ENCODE measurements at places on chromosomes 11 and 22.

DNA sequence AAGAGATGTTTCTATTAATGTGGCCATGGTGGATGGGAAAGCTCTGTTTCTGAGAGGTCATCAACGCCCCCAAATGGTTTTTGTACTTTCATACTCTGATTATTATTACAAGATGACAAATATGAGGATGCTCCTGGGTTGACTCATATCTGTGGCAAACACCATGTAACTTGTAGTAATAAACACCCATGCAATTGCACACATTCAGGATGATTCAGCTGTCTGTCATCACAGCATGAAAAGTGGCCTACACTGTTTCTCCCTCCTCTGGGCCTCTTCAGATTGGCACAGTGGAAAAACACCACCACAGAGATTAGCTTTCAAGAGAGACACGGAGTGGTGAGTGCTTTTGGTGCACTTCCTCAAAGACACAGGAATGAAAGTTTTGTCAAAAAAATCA is 85.4 kb downstream of the MTNR1B start:
- peak; percentile 70 for DNase-seq

GRCh38 chr11:102046841-102047240 is 396 bp upstream of the CFAP300 start:
- DNase-seq, result no peak

- no peak for DNase-seq
Observed at GRCh38 chr22:41382610-41383009, 868 bp downstream of the TEF start.

GRCh38 chr11:19951558-19952115 is 208.6 kb downstream of the DBX1 start:
- DNase-seq, result no peak

DNA sequence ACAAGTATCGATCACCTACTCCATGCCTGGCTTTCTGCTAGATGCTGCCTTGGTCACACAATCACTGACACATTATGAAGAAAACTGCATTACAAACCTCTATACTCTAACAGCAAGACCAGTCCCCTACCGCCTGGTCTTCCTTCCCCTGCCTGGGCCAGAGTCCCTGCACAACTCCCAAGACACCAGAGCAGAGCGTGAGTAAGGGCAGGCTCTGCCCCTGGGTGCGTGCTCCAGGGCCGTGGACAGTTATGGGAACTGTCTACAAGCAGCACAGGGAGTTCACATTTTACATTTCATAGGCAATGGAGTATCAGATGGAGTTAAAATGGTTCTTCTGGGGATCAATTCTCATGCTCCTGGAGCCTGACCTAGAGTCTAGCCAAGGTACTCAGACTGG is 6.5 kb downstream of the FZD4 start:
- no peak for DNase-seq

DNA sequence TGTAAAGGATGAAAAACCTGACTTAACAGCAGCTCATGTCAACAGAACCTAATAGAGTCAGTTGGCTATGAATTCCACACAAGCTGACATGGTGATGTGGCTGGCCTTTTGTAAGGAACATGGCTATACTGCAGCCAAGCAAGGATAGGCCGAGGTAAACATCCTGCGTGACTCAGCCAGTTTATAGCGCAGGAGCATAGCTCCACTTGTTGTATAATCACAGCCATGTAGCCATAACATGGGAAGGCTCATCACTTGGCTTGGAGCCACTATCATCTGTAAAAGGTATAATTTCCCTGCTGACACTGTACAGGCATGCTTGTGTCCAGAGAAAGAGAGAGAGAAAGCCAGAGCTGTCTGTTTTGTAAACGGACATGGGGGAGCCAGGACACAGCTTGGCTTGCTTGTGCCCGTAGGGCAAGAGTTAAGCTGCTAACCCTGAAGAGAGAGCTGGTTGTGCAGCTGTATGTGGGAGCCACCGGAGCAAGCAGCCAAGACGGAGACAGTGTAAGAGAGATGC is 104.4 kb upstream of the PLET1 start:
- DNase-seq, result peak; percentile 81

DNA sequence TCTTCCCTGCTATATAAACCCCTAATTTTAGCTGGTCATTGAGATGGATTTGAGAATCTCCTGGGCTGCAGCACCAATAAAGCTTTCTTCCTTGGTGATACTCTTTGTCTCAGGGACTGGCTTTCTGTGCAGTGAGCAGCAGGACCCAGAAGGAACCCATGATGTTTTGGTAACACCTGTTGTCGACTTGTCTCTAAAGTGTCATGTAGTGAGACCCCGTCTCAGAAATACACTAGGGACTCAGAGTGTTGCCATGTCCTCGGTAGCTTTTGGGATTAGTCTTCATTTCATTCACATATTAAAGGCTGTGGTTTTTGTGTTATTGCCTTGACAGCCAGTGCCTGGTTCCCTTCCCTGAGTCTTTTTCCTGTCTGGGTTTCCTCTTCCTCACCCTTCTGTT is 1078.7 kb downstream of the TBC1D22A start:
- no peak for DNase-seq

DNA sequence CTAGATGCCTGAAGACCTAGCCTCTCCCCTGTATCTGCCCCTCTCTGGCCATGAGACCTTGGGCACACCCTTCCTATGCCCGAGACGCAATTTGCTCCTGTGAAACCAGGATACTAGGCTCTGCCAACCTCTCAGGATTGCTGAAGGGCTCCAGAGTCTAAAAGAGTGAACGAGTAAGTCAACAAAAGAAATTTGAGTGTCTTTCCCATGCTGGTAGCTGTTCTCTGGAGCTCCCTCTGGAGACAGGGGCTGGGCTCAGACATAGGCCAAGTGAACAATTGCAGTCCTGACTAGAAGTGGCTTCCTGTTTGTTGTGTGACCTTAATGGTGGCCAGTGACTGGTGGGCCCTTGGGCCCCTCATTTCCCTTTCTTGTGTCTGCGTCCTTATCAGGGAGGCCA is 189.0 kb upstream of the NARS2 start:
- no peak for DNase-seq

All from SJSA1 (cell line).